BE2C (cell line): ENCODE measurements at places on chromosomes 16 and 17.

DNA sequence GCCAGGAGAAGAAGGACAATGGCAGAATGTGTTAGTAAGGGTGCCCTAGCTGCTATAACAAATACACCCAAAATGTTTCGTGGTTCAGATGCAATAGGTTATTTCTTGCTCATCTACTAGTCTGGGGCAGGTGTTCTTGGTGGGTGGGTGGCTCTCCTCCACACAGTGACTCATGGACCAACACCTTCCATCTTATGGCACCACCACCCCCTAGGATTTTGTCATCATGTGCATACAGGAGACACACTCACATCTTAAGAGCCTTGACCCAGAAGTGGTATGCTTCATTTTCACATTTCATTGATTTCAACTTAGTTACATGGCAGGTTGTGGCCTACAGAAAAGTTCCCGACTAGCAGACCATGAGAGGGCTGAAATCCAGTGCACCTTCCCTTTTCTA lies 114.7 kb downstream of the AMFR start:
- no peak for DNase-seq

GRCh38 chr17:17416400-17417360 lies 60.1 kb upstream of the MED9 start:
- no peak for DNase-seq

- no peak for DNase-seq
Observed at GRCh38 chr16:74982256-74982655, 2.7 kb downstream of the WDR59 start.

- DNase-seq, result no peak
Observed at GRCh38 chr17:11318207-11318606, 77.2 kb downstream of the SHISA6 start.

DNA sequence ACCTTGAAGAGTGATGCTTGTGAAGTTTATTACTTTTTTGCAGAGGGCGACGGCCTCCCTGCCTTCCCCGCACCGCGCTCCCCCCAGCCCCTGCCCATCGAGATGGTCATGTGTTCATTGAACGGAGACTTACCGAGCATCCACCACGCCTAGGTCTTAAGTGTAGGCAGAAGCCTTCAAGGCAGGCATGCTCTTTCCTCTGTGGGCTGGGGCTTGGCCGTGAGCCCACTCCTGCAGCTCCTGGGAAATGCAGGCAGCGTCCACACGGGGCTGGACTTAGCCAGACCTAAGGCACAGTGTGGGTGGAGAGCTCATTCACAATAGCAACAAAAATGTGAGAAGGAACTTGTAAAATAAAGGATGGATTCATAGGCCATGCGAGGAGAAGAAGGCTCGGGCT lies 19.2 kb downstream of the RNF213 start:
- DNase-seq, result peak; percentile 46

DNA sequence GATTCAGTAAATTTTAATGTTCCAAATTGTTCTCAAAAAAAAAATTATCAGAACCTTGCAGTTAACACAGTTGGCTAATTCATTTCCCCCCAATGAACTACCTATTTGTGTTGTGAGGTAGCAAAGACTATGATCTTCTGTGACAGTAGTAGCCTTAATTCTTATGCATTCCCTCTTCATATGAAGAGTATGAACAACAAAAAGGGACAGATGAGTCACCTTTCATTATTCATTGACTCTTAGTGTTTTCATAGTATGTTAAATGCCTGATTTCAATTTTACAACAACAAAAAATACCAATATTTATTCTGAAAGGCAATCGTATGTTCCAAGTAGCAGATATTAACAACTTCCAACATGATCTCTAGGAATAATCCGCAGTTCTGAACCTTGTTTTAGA lies 3.6 kb upstream of the SLFN11 start:
- DNase-seq, result no peak

- no peak for DNase-seq
Observed at GRCh38 chr17:44146375-44147346, 4.9 kb downstream of the HROB start.

GRCh38 chr16:89484923-89485679 lies 5.3 kb downstream of the ANKRD11 start:
- DNase-seq, result no peak

DNA sequence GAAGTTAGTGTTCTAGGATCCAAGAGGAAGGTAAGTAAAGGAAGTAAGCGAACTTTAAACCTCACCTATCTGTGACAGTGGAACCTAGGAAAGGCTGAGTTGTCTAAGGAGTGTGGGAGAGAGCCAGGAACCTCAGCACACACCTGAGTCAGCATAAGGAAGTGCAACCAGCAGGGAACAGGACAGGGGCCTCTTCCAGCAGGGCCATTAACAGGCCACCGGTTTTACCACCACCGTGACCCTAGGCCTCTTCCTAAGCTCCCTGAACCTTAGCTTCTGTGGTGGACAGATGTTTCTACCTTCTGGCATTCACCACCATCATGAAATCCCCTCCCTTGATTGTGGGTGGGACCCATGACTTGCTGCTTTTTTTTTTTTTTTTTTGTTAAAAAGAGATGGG lies 26.7 kb upstream of the GPATCH8 start:
- no peak for DNase-seq

DNA sequence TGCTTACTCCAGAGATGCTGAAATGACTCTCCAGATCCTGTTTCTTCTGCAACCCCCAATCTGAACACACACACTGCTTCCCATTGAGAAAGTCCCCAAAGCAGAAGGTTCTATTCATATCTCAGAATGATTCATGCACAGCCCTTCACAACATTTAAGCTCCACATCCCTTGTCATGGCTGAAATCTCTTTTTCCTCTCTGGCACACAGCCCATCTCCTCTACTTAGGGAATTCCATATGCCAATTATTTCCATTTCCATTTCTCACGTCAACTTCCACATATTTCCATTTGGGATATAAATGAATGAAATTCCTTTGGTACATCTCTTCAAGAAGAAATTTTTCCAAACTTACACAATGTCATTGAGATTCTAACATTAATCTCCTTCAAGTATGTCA lies 119.6 kb downstream of the CDH11 start:
- no peak for DNase-seq

DNA sequence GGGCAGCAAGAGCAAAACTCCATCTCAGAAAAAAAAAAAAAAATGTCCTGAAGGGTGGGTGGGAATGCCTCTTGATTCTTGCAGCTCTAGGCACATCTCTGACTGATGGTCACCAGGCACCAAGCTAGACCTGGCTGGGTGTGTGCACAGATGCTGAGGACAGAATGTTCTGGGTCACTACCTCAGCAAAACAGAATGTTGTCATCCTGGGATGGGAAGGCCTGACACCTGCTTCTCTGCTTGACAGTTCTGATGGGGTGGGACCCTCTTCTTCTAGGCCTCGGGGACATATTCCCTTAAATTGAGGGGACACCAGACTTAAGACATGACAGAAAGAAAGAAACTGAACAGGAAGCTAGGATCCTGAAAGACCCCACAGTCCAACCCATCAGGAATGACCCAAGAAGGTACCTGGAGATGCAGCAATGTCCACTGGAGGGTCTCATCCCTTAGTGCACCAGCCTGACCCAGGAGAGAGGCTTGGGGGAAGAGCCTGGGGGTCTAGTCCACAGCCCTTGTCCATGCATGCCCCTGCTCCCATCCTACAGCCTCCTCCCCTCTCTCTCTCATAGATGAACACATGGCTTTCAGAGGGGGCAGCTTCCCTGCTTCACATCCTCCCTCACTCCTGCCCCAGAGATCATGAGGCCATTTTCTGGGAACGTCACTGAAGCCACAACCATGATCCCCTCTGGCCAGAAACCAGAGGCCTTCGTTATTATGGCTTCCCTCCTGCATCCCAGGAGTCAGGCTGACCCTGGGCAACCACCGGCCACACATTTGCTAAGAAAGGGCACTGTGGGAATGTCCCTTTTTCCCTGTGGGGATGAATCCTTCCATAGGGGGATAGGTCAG lies 3.8 kb upstream of the STAT5B start:
- DNase-seq, result no peak

DNA sequence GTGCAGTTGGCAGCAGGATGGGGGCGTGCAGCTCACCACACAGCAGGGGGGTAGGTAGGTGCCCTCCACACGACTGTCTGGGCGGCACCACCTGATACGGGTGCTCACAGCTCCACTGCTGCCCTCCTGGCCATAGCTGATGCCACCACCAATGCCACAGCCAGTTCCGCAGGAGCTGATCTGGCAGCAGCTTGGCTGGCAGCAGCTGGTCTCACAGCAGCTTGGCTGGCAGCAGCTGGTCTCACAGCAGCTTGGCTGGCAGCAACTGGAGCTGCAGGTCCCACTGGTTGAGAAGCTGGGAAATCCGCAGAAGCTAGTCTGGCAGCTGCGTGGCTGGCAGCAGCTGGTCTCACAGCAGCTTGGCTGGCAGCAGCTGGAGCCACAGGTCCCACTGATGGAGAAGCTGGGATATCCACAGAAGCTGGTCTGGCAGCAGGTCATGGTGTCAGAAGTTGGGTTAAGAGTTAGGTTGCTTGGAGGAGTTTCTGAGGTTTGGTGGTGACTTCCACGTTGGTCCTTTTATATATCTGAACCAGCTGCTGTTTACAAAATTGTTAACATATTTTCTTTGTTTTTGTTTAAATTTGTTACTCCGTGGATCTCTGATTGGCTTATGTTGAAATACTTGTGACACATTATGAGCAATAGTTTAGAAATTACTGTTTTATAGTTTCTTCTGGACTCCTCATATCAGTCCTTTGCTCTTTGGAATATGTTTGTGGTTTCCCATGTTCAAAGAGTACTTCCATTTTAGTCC lies at the start of gene KRTAP1-5:
Gene KRTAP1-5 (minus strand): TSS at position 494 of the 757 bp plus-strand sequence. CDS start 53 bp downstream, at position 441.
- DNase-seq, result no peak

- DNase-seq, result no peak
Observed at GRCh38 chr16:69078073-69078472, 27.4 kb upstream of the HAS3 start.

DNA sequence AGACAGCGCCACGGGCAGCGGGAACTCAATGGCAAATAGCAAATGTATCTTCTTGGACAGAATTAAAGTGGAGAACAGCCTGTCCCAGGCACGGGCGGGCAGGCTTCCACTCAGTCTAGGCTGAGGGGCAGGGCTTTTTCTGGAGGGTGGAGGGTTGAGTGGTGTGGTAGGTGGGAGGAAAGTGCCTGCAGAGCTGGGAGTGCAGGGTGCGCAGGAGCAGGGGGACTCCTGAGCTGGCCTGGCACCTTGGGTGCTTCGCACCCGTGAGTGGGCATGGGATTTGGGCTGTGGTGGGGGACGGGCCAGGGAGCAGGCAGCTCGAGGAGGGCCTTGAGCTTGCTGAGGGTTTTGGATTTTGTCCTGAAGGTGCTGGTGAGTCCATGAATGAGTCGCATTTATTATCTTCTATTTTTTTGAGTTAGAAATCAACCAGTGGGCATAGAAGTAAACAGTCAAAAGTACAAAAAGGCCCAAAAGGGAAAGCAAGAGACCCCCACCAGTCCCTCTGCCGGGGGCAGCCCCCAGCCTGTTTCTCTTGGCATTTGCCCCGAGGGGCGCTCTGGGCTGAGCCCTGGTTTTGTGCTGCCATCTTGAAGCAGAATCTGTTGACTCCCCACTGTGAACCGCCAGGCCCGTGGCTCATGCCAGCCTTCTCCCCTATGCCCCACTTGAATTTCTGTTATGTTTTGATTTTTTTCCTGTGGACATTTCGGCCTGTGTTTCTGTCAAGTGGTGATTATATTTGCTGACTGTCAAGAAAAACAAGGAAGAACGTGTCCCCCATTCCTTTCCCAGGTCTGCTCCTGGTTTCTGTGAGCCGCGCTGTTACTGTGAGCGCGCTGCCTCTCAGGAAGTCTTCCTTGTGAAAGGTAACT lies 8.2 kb downstream of the ADORA2B start:
- DNase-seq, result no peak

DNA sequence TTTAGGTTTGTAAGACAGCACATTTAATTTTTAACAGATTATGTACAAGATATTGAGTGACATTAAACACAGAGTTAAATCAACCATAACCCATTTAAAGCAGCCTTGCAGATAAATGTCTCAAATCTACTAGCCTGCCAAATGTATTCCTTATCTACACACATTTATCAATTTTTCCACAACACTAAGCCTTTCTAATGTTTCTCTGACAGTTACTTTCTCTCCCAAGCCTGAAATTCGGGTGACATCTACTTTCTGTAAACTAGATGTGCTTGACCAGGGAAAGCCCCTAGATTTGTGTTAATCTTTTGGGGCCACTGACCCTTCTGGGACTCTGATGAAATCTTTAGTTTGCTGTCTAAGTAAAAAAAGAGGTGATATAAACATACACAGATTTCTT lies 69.0 kb downstream of the CDH13 start:
- DNase-seq, result no peak

DNA sequence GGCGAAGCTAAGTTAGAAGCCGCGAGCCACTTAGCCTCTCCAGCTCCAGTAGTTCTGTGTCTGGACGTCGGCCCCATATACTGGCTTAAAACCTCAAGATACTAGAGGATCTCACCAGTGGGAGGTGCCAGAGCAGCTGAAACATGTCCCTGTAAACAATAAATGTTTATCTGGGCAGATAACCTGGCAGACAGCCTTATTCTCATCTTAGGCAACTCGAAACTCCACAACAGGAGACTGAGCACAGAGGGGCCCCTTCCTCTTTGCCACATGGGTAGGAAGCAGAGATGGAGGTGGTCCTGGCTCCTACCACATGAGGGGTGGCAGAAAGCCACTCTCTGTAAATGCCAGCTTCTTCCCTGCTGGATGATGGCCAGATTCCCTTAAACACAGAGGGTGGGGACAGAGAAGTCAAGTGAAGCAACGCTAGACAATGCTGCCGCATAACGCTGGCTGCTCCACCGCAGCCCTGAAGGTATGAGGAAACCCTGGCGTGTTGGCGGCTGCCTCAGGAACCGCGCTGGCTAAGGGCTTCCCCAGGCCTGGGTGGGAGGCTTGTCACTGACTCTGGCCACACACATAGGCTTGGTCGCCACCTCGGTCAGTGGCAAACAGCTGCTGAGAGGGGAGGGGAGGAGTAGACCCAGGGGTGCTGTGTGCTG lies 67.9 kb downstream of the HIC1 start:
- peak; percentile 19 for DNase-seq

GRCh38 chr16:17307504-17307903 lies 163.3 kb downstream of the XYLT1 start:
- no peak for DNase-seq

DNA sequence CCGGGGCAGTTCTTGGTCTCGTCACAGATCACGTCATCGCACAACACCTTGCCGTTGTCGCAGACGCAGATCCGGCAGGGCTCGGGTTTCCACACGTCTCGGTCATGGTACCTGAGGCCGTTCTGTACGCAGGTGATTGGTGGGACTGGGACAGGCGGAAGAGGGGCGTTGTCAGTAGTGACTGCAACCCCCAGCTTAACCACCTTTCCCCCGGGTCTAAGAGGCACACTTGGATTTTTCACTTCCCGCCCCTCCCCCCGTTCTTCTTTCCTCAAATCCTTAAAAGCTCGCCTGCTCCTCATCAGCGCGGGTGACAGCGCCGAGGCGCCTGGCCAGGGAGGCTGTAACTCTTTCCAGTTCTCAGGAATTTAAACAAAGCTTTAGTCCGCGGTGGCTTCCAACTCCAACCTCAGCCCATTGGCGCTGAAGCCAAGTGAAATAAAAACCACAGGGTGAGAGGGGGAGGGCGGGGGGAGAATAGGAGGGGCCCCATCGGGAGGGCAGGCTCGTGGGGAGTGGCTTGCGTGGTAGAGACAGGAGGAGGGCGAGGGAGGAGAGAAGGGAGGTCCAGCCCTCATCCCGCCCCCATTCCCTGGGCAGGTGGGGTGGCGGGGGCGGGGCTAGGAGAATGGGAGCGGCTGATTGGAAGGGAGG lies 1.5 kb downstream of the COL1A1 start:
- DNase-seq, result peak; percentile 58

- no peak for DNase-seq
Observed at GRCh38 chr17:27545562-27546229, 85.3 kb upstream of the LGALS9 start.

- peak; percentile 90 for DNase-seq
Observed at GRCh38 chr16:5615868-5616642, 518.5 kb upstream of the EEF2KMT start.

- DNase-seq, result no peak
Observed at GRCh38 chr16:77435272-77435820, 512 bp upstream of the ADAMTS18 start.
